ENCODE measurements at places on chromosomes 3 and 15.

DNA sequence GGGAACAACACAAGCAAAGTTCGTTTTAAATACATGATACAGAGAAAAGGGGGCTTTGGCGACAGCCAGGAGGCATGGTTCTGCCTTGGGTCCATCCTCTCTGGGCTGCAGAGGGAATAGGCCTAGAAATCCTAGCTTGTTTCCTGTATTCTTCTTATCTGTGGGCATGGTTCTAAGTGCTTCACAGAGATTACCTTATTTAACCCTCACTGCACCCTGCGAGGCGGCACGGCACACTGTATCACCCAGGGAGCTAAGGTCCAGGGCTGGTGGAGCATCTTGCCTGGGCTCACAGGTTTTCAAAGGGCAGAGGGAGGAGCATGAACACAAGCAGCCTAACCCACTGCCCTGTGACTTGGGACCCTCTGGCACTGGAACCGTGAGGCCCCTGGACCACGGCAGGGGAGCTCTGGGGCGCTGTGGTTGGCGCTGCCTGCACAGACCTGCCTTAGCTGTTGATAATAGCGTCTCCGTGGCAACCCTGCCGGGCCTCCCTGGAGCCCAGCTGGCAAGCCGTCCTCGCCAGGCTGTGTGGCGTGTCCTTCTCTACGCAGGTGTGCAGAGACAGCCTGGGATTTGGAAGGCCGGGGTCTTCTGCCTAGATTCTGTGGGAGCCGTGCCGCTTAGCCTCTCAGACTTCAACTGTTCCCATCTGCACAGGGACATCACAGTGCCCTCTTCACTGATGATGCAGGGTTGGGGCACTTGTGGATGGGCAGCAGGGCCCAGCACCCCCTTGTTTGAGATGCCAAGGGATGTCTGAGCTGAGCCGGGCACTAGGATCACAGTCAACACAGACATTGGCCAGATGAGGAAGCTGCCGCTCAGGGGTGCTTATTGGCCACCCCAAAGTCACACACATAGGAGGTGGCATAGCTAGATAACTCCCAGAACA, 154.6 kb upstream of the TLE3 start:
- DNase-seq, result no peak

DNA sequence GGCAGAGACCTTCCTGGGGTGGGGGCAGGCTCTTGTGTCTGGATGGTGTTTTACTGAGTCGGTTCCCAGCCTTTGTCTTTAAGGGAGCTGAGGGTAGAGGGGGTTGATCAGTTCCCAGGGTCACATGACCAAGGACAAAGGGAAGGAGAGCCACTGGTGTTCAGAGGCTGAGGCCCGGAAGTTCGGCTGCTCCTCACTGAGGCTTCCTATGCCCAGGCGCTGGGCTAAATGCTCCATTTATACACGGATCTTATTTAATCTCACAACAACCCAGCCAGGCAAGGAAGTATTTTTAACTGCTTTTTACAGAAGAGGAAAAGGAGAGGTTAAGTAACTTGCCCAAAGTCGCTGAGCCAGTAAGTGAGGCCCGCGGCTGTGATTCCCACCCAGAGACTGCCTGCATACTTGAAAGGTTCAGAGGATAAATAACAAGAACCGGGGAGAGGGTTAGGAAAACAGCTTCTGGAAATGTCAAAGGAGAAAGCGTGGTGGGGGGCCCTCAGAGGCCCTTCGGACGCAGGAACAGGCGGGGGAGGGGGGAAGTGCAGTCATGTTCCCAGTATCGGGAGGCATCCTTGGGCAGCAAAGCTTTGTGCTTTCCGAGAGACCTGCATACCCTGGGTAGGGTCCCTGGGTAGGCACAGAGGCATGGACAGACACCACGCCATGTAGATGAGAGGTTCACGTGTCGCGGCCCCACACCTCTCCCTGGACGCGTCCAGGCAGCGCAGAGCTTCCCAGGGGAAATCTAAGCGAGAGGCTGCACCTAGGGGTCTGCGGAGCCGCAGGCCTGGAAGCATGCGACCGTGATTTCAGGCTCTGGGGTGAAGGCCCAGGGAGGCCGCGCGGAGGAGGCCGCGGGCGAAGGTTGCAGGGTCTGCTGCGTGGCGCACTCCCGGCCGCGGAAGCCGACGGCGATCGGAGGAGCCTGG, 21.3 kb downstream of the EPHB3 start:
- no peak for DNase-seq

DNA sequence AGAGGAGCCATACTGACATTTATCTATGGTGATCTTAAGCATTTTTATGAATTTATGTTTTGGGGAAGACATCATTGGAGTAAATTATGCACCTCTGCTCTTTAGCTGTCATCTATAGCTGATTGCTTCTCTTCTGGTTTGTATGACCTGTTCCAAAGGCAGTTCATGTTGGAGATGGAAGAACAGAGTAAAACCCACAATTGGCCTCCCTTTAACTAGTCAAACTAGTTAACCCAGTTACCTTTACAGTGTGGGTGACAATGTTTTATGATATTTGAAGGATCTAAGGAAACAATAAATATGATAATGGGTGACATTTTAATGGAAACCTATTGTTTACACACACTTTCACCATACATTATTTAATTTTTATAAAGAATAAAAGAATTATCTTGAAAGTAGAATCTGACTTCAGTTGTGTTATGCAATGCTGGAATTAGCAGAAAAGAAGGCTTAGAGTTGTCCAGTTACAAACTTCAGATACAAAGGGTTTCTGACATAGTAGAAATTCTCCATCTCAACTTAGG, 263.5 kb downstream of the NFKBIZ start:
- DNase-seq, result no peak

DNA sequence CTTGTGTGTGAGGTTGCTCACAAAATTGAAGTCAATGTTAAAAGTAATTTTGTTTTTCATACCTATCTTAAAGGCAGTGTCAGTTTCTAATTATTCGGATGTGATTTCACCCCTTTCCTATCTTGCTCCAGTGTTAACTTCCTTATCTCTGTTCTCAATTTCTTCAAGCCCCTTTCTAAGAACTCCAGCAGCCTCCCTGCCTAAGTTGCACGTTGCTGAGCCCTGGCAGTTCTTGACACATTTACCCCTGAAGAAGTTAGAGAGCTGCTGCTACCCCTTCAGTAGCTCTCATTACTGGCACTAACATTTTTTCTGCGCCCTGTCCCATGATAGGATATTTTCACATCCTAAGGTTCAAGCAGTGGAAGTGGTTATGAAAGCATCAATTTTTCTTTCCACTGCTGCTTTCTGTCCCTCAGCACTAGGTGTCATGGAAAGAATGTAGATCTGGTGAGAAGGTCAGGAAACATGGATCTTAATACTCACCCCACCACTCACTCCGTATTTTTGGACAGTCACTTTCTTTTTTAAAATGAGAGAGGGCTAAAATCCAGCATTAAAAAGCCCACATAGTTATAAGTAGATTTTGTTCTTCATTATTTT, 62.9 kb downstream of the OPA1 start:
- DNase-seq, result no peak

DNA sequence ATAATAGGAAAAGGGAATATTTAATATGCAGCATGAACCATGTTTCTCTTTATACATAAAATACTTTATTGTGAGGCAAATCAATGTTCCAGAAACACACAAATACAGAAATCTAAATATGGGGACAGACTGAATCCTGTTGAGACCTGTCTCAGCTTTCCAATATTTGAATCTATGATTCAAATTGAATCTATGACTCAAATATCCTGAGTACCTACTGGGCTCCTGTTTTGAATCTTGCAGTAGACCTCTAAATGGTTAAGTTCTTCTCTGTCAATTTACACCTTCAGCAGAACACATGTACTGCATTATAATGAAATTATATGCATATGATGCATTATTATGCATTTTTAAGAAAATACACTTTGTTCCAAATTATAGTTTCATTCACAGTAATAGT, 143.2 kb upstream of the PLXND1 start:
- DNase-seq, result no peak

DNA sequence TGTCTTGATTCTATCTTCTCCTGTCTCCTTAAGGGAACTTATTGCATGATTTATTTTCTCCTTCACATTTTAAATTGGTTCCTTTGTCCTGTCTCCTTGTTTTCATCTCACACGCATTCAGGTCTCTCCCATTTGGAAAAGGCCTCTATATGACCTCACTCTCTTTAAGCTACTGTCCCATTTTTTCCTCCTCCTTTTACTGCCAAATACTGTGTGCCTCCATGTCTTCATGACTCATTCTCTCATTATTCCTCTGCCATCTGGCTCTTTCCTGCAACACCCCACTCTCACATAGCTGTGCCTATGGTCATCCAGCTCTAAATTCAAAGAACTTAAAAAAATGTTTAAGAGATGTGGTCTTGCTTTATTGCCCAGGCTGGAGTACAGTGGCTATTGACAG, 48.0 kb downstream of the TYRO3 start:
- peak; percentile 83 for DNase-seq

- no peak for DNase-seq
These were observed 80.2 kb downstream of the RAB11A start for GRCh38 chr15:65949491-65949890.

- DNase-seq, result no peak
These were observed 4.0 kb upstream of the ZNF639 start for GRCh38 chr3:179318876-179319275.

GRCh38 chr15:74127255-74127953, 3.0 kb upstream of the ISLR2 start:
- peak; percentile 45 for DNase-seq

DNA sequence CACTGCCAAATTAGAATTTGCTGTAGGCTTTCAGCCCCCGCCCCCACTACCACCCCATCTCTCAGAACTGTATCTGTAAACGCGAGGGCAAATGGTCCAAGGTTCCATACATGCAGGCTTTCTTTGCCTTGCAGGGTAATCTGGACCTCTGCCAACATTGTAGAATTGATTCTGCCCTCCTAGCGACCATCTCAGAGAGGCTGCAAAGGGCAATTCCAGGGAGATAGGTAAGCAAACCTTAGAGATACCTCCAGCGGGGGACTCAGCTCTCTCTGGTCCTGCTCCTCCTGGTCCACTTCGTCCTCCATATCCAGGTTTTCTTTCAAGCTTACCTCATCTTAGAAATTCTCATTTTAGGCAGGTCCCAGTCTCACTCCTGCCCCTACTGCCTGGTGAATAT, 64.4 kb downstream of the SLMAP start:
- DNase-seq, result no peak

DNA sequence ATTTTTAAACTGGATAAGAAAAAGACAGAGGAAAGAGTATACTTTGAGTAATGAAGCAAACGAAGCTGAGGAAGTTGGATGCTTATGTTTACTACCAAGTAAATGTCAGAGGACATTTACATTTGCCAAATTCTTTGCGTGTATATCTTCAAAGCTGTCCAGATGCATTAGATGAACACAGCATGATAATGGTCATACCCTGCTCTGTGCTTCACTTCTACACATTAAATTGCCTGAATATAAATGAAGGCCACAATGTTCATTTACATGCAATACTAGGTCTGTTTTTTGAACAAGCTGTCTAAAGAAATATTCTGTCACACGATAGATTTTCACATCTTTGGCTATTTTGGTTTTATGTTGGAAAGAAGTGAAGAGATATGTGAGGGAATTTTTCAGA, 405.8 kb upstream of the ADAMTS9 start:
- DNase-seq, result no peak

DNA sequence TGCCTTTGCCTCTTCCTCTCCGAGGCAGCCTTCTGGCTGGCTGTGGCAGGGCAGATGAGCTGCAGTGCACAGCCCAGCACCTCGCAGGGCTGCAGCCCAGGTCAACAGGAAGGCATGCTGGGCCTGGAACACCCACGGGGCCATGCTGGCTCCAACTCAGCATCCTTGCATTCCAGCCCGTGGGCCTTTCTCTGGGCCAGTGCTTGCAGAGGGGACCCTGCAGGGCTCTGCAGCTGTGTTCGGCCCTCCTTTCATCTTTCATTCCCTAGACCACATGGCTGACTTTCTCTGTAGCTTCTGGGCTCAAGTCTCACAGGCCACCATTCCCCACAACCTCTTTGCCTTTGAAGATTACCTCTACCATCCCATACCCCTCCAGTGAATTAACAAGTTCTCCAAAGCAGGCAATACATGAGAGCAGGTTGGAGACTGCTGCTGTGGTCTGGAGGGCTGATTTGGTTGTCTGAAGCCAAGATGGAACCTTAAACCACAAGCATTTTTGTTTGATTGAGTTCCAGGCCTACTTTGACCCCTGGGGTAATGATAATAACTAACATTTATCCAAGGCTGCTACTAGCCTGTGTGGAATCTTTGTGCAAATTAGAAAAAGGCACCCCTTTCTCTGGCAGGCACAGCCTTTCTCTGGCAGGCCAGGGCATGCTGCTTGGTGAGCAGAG, 5.9 kb downstream of the FAM131A start:
- DNase-seq, result no peak

- DNase-seq, result no peak
These were observed 572.6 kb downstream of the FOXP1 start for GRCh38 chr3:71010726-71011455.

DNA sequence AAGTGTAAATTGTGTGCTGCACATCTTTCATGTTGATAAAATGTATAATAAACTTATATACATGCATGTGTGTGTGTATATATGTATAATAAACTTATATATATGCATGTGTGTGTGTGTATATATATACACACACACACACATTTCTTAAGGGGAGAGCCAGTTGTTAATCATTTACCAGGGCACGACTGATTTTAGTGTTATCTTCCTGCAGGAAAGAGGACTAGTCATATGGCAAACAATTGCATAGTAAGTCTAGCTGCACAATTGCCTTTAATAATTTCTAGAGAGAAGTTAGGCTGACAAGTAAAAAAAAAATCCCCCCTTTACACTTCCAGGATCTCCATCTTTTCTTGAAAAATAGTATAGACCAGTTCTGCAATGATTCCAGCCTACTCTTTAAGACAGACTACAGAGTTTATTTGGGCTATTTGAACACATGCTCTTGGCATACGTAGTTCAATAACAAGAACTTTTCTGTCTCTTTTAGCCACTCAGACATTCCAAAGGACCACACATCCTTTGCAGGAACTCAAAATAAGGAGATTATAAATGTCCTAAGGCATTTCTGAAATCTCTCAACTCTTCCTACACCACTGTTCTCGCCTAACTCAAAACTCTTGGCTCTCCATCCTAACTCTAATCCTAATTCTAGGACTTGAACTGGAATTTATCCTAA, 163.6 kb upstream of the SETMAR start:
- no peak for DNase-seq

DNA sequence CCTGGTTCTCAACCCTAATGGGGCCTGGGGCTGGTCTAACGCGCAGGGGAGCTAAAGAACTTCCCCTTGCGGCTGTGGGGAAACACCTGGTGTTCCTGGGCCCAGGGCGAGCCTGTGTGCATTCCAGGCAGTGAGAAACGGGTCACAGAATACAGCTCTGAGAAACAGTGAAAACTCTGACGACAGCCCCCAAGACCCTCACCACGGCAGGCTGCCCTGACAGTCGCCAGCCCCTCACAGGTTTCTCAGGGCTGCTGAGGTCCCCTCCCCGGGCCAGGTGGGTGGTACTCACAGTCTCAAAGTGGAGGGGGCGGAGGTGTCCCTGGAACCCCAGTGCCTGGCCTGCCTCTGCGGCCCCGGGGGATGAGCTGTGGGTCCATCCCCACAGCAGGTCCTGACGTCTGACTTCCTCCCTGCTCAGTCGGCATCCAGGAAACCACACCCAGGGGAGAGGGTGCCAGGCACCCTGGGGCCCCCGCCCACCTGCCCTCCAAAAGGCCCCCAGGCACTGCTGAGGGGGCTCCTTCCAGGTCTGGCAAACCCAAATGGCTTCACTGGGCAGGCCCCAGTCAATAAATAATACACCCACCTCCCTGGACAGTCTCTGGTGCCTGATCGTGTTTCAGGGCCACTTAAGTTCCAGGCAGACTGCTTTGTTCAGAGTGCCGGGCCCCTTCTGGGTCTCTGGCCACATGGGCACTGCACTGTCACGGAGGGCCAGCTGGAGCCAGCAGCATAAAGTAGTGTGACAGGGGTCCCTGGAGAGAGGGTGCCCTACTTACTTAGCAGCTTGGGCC, 57.7 kb downstream of the IQSEC1 start:
- no peak for DNase-seq

All from skeletal muscle cell (primary cell).